ENCODE measurements at places on chromosomes 5 and 9. TPM values are rescaled to one million over a fixed set of nuclear protein-coding genes. Genes with fewer than 3 reads are reported as not detected.

DNA sequence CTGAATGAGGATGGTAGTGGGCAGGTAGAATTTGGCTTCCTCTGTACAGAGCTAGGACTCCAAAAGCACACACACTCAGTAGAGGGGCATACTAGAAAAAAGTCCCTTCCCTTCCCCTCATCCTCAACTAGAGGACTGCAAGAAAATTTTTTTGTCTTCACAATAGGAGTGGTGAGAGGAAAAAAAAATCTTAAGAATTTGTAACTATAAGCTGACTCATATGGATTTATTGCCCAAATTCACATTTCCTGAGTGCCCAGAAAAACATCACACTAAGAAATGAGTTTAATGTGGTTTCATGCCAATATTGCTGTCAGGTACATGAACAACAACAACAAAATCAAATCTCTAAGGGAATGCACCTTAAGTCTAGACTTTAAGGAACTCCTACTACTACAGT, 43.7 kb downstream of the RANBP6 start:
- H3K4me3 ChIP-seq: no peak overlapping the region
- H3K27me3 ChIP-seq: no peaks in the 10 kb centered on the region
- H3K4me1 ChIP-seq: no peaks in the 10 kb centered on the region
- H3K36me3 ChIP-seq: no peaks in the 10 kb centered on the region
- no peak overlapping the region for H3K27ac ChIP-seq

GRCh38 chr5:127891942-127892341, 188.8 kb downstream of the CCDC192 start:
- H3K27me3 ChIP-seq: no peaks in the 10 kb centered on the region
- H3K36me3 ChIP-seq: no peaks in the 10 kb centered on the region
- H3K27ac ChIP-seq: peak overlapping the region; percentile 72
- H3K4me1 ChIP-seq: no peaks in the 10 kb centered on the region
- H3K4me3 ChIP-seq: no peak overlapping the region

- H3K36me3 ChIP-seq: no peaks in the 10 kb centered on the region
- no peak overlapping the region for H3K27ac ChIP-seq
- H3K4me1 ChIP-seq: no peaks in the 10 kb centered on the region
- no peaks in the 10 kb centered on the region for H3K27me3 ChIP-seq
Measured at GRCh38 chr5:174376726-174377373, 331.3 kb downstream of the NSG2 start.

- no peak overlapping the region for H3K4me3 ChIP-seq
- DNase-seq: no peak
- H3K36me3 ChIP-seq: no peaks in the 10 kb centered on the region
- no peaks in the 10 kb centered on the region for H3K27me3 ChIP-seq
Measured at GRCh38 chr5:65858316-65858715, 68.1 kb upstream of the ERBIN start.

DNA sequence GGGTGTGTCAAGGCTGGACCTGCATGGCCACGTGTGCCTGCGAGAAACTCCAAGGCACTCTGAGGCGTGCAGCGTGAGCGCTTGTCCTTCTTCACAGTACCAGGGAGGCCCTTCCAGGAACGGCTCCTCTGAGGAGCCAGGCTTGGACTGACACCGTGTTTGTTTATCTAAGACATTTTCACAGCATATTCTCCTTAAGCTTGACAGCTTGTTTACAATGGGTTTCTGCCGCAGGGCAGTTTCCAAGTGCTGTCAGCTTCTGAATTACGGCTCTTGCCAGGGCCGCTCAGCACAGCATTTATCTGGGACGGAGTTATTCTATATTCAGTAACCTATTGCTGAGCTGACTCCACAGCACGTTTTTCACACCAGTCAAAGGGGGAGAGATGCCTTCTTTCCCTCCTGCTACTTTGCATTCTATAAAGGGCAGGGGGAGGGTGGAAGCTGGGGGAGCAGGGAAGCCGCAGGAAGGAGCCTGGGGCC, 98.4 kb downstream of the LMNB1 start:
- no peak for DNase-seq
- no peaks in the 10 kb centered on the region for H3K4me1 ChIP-seq
- no peaks in the 10 kb centered on the region for H3K27me3 ChIP-seq
- no peak overlapping the region for H3K4me3 ChIP-seq
- H3K36me3 ChIP-seq: no peaks in the 10 kb centered on the region

DNA sequence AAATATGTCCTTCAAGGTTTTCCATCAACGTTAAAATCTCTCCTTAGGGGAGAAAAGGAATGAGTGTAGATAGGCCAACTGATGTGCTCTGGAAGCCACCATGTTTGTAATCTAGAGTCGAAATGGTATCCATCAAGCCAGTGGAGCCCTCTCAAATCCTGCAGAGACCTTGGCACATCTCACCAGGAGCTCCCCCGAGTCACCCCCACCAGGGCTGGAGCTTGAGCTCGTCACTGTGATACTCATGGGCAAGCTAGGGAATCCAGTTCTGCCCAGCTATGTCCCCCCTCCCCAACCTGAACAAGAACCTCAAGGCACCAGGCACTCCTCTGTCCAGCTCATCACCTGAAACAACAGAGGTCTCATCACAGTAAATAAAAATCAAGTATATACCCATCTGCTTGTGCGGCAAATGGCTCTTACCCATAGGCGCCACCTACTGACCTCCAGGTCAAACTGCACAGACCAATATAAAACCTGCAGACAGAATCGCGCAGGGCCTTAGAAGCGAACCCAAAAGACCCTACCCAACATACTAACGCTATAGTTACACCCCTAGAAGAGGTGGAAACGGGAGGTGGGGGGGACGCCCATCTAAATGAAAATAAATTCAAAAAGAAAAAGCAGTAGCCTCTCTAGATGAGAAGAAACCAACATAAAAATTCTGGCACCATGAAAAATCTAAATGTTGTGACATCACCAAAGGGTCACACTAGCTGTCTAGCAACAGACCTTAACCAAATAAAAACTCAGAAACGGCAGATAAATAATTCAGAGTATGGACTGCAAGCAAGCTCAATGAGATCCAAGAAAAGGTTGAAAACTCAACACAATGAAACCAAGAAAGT, 75.0 kb downstream of the TTC39B start:
- H3K36me3 ChIP-seq: no peaks in the 10 kb centered on the region
- H3K4me3 ChIP-seq: no peak overlapping the region
- DNase-seq: no peak
- no peak overlapping the region for H3K27ac ChIP-seq

DNA sequence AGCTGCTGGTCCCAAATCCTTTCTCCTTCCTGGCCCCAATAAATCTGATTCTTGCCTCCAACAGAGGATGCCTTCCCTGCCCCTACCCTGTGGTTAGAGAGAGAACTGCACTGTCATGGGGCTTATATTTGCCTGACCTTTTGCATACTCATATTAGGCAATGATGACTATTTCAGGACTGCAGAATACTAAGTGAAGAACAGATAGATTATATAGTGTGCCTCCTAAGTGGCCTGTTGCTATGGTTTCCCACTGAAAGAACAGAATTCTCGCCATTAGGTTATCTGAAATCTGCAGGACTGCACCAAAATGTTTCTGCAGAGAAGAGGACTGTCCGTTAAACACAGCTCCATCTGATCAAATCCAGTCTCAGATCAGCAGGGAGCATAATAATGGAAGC, 87.3 kb upstream of the CCNG1 start:
- H3K27me3 ChIP-seq: no peaks in the 10 kb centered on the region
- no peak overlapping the region for H3K27ac ChIP-seq
- DNase-seq: no peak
- H3K4me1 ChIP-seq: no peaks in the 10 kb centered on the region
- H3K4me3 ChIP-seq: no peak overlapping the region

DNA sequence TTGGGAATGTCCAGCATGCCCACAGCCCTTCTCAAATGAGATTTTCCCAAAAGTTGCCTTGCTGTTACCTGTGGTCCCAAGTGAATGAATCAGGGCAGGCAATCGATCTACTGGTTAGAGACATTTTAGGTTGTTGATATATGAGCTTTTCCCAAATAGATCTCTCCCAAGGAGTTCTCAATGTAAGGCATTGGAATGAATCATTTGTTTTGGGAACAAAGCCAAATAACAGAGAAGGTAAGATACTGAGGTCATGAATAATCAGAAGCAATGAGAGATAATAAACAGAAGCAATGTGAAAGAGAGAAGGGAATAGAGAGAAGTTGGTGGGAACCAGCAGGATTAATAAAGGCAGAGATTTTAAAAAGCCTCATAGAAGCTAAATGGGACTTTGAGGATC, 93.6 kb upstream of the FER start:
- no peaks in the 10 kb centered on the region for H3K4me1 ChIP-seq
- DNase-seq: no peak
- H3K27ac ChIP-seq: no peak overlapping the region
- no peaks in the 10 kb centered on the region for H3K36me3 ChIP-seq
- no peak overlapping the region for H3K4me3 ChIP-seq

- no peak for DNase-seq
- H3K4me3 ChIP-seq: peak overlapping the region; percentile 56
- no peaks in the 10 kb centered on the region for H3K36me3 ChIP-seq
- H3K27ac ChIP-seq: peak overlapping the region; percentile 89
- H3K4me1 ChIP-seq: no peaks in the 10 kb centered on the region
Measured at GRCh38 chr5:43020399-43020746, 19.7 kb downstream of the ANXA2R start.

DNA sequence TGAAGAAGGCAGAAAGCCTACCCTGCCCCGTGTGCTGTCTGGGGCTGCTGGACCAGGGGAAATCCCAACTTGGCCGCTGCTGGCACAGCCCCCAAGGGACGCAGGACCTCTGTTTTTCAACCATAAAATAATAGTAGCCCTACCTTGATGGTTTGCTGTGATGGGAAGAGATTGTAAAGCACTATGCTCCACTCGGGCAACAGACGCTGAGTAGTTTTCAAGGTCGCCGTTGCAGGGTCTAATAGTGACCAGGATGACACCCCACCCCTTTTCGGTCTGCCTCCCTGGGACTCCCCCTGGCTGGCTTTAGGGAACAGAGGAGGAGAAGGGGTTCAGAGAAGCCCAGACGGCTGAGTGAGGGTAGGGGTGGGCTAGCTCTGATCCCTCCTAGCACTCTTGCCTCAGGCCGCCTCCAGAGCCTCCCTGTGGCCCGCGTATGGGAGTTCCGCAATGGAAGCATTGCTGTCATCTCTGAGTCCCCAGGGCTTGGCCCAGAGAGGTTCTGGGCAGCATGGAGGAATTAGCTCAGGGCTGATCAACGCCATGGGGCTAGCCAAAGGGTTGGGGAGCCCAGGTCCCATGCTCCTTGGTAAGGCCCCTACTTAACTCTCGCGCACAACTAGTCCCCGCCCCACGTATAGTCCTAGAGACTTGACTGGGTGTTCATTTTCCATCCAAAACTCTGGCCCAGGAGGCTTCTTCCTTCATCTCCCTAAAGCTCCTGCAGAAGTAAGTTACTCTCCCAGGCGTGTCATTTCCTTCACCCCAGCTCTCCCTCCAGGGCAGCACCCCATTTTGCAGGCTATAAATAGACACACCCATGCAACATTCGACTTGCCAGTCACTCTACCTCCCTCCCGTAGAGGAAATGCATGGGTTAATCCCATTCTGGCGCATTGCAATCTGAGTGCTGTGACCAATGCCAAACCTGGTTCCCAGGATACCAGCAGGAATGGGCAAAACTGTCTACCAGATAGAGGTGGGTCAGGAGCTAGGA, 1.1 kb upstream of the IRF1 start:
- H3K36me3 ChIP-seq: no peaks in the 10 kb centered on the region
- peak overlapping the region; percentile 96 for H3K27ac ChIP-seq
- DNase-seq: peak; percentile 20

- no peak overlapping the region for H3K4me3 ChIP-seq
- H3K36me3 ChIP-seq: no peaks in the 10 kb centered on the region
- H3K4me1 ChIP-seq: no peaks in the 10 kb centered on the region
- H3K27me3 ChIP-seq: no peaks in the 10 kb centered on the region
Measured at GRCh38 chr9:117839862-117840261, 135.7 kb downstream of the TLR4 start.

GRCh38 chr5:74499256-74500050, 141.1 kb downstream of the ENC1 start:
- H3K4me1 ChIP-seq: no peaks in the 10 kb centered on the region
- H3K27ac ChIP-seq: no peak overlapping the region
- H3K36me3 ChIP-seq: no peaks in the 10 kb centered on the region
- no peaks in the 10 kb centered on the region for H3K27me3 ChIP-seq

- no peak for DNase-seq
- H3K27ac ChIP-seq: no peak overlapping the region
- no peaks in the 10 kb centered on the region for H3K36me3 ChIP-seq
- H3K4me1 ChIP-seq: no peaks in the 10 kb centered on the region
- no peak overlapping the region for H3K4me3 ChIP-seq
- no peaks in the 10 kb centered on the region for H3K27me3 ChIP-seq
Measured at GRCh38 chr9:88747768-88748167, 212.8 kb downstream of the NXNL2 start.

DNA sequence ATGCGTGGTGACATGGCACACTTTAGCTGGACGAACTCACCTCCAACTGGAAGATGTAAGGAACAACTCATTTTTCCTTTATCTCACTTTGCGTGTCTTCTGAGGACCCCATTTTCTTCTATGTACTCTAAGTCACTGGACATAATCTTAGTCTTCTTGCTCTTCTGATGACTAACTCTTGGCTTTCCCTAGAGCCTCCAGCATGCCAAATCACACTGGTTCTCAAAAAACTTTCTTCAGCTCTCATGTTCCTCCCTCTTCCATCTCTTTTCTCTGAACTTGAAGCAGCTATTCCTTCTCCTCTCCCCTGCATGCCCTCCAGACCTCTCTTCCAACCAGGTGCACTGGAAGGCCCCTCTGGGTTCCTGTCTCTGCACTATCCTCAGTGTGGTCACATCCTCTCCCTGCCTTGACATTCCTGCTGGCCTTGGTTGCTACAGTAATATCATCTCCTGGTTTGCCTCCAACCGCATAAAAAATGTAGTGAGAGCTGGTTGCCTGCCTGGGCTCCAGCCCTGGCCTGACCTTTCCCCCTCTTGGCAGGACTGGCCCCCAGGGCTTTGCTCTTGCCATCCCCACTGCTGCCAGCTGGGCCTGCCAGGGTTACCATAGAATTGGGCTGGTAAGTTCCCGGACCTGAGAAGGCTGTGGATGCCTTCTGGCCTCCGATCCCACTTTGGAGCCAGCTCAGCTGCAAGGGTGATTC, 44.8 kb upstream of the BNC2 start:
- H3K36me3 ChIP-seq: no peaks in the 10 kb centered on the region
- H3K4me3 ChIP-seq: no peak overlapping the region
- DNase-seq: no peak
- H3K27me3 ChIP-seq: no peaks in the 10 kb centered on the region

DNA sequence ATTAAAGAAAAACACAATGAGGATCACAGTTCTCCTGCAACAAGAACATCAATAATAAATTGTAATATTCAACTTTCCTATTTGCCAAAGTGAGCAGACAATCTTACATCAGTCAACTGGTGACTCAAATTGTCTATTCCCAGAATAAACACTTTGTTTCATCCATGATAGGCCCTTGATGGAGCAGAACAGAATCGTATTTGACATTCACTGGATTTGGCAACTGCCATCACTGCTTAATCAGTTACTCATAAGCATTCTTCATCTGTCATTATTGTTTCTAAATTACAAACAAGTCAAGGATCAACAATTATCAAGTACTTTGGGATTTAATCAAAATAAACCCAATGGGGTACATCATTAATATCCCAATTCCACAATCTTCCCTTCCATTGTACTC, 398.4 kb downstream of the GABRG2 start:
- no peaks in the 10 kb centered on the region for H3K27me3 ChIP-seq
- no peaks in the 10 kb centered on the region for H3K4me1 ChIP-seq
- no peak overlapping the region for H3K27ac ChIP-seq
- no peak for DNase-seq
- H3K36me3 ChIP-seq: no peaks in the 10 kb centered on the region

Gene CD72
- 3.6 TPM for total RNA-seq

Gene PCDHGC5
- total RNA-seq: 2.1 TPM

Gene MEGF10
- 14.4 TPM for total RNA-seq

Gene IL5
- not detected for total RNA-seq

Gene SLC6A3
- 0.32 TPM for total RNA-seq

Gene PCDHA6
- 2.6 TPM for total RNA-seq

Gene MAML1
- 22.4 TPM for total RNA-seq

Gene SECISBP2
- total RNA-seq: 76.0 TPM

Gene SPATA31D1
- not detected for total RNA-seq

Gene WDR31
- 3.6 TPM for total RNA-seq

Gene SLC34A3
- not detected for total RNA-seq

Gene CDKN2A
- total RNA-seq: 0.80 TPM

Data from breast epithelium (tissue), 4 donors.